ENCODE measurements at places on chromosomes 6 and 20.
A peak's percentile ranks its signal among the peaks of the same experiment; 100 is the strongest.

DNA sequence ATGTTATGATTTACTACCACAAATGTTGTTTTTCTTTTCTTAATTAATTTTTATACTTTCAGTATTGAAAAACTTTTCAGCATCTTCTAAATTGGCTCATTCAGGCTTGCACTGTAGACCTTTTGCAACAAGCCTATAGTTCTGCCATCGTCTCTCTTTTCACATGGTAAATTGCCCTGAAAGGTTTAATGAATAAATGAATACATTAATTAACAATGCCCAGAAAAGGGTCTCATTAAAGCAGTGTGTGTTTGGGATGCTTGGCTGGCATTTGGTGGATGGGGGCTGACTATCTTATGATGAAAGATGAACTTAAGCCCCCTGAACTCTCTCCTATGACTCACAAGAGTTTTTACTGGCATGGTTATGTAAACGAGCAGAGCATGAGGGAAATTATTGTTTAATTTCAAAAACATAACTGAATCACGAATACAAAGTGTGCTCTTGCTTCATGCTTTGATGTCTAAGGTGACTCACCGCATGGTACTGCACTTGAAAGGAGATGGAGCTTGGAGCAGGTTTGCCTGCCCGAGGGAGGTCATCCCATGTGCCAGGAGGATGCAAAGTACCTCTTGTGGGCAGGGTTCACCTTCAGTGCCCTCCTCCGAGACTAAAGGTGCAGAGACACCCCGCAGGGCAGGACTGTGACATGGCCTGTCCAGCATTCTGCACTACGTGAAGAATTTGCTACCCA lies 13.8 kb upstream of the PCK1 start:
- DNase-seq = no peak

- DNase-seq = no peak
Measured at GRCh38 chr6:114862064-114862463, 519.2 kb upstream of the HS3ST5 start.

GRCh38 chr20:57451795-57452661 lies 60.8 kb downstream of the RBM38 start:
- DNase-seq = no peak

- peak; percentile 7 for DNase-seq
Measured at GRCh38 chr20:43921227-43921780, 6.7 kb downstream of the TOX2 start.

DNA sequence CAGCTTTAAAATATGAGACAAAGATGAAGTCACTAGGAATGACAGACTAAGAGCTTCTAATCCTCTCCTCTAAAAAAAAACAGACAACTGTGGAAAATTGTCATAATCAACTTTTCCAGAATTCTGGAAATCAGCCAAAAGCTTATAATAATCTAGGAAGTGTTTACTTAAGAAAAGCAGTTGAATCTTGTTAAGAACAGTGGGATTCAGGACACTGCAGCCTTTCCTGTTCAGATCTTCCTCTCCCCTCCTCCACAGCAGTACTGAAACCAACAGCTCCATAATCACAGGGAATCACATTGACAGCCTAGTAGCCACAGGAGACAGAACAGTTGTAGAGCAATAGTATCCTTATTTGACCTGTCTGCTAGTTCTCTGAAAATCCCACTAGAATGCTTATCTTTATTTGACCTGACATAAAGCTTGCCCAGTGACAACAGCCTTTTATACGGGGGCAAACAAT lies 41.6 kb downstream of the IBTK start:
- DNase-seq = no peak

DNA sequence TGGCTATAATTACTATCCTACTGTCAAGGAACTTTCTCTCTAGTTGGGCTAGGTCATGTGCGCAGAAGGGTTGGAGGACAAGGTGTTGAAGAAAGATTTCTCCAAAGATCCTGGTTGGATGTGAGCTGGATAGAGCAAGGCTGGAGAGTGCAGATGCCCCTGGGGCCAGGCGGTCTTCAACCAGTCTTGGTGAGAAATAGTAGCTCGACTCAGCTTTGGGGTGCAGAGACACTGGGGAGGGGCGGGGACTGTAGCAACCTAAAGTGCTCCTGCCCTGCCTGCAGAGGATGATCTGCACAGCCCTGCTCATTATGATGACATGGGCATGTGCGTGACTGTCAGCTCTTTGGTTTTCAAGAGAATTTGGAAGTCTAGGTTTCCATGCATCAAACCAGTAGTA lies 35.9 kb downstream of the PHACTR3 start:
- no peak for DNase-seq

DNA sequence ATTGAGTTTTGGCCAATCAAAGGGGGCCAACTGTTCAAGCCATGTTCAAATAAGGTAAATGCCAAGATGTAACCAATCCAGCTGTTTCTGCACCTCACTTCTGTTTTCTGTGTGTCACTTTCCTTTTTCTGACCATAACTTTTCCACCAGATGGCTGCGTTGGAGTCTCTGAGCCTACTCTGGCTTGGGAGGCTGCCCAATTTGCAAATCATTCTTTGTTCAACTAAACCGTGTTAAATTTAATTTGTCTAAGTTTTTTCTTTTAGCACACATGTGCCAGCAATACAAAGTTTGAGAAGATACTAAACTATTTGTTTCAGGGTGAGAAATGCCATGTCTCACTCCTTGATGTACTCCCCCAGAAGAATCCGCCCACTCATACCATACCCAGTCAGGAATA lies 52.1 kb downstream of the IYD start:
- DNase-seq = no peak

DNA sequence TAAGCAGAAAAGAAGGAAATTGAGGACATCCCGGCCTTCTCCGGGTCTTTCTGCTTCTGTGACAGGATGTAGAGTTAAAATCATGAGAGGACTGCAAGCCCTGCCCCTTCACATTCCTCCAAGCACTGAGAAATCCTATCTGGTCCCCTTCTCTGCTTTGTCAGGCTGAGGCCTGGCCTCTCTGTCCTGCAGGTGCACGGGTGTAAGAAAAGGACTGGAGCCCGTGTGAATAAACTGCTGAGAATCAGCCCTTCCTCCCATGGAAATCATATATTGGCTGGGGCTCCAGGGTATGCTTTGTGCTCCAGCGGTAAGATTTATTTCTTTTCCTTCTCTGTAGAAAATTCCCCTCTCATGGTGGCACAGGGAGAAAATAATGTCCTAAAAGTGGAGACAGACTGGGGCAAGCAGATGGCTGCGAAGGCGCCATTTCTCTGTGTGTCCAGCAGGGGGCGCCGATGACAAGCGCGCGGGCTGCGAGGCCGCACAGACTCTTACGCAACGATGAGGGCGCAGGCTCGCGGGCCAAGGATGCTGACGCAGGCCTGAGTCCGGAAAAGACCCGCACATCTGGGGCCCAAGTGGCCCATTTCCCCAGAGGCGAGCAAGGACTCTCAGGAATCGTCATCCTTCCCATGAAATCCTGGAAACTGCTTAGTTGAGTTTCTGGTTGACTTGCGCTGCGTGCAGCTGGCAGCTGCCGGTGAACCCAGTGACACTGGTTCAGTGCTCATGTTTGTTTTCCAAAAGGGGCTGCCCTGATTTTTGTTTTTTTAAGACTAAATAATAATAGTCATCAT lies 258.6 kb downstream of the ADGB start:
- DNase-seq = peak; percentile 83

DNA sequence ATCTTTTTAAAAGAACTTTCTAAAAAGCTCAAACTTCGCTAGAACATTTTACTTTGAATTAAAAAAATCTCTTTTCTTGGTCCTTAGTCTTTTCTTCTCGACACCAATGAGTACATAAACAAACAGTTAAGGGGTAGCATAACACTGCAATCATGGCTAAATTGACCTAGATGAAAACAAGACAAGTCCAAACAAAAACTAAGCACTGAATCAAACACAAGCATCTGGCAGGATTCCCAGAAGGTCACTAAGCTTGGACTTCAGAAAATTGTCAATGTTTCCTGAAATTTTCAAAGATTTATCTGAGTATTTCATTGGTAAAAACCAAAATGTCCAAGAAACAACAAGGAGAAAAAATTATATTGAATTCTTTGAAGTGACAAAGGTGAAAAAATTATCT lies 5.0 kb downstream of the COL21A1 start:
- no peak for DNase-seq

DNA sequence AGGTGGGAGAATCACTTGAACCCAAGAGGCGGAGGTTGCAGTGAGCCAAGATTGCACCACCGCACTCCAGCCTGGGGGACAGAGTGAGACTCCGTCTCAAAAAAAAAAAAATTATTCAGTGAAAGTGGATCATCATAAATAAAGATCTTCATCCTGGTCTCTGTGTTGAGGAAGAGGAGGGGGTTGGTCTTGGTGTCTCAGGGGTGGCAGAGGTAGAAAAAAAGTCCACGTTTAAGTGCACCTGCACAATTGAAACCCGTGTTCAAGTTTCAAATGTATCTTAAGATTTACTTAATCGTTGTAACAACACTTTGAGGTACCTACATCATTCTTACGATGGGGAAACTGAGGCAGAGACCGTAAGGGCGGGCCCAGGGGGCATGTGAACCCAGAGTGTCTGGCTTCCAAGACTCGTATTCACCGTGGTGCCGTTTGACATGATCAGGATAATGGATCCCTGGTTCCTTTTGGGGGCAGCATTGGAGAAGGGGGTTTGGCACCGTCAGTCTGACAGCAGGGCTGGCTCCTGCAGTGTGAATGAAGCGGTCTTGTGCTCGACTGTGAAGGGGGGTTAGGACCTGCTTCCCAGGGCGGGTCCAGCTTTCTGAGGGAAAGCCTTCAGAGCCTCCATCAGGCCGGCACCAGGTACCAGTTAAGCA lies 32.9 kb upstream of the ID1 start:
- DNase-seq = no peak
